ENCODE measurements at places on chromosomes 16 and 17.

DNA sequence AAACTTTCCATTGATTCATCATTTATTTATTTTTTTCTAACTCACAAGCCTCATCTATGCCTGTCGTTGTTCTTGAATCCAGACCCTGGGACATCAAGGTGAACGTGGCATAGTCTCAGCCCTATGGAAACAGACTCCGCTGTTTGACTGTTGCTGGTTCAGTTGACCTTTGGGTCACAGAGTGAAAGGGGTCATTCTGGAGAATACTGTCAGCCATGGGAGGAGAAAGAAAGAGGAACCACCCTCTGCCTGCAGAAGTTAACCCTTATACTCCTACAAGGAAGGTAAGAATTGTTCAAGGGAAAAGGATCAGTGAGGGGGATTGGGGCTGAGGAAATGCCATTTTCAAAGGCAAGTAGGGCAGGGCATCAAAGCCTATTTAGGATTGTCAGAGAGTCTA, 387.6 kb upstream of the MAF start:
- DNase-seq: no peak

DNA sequence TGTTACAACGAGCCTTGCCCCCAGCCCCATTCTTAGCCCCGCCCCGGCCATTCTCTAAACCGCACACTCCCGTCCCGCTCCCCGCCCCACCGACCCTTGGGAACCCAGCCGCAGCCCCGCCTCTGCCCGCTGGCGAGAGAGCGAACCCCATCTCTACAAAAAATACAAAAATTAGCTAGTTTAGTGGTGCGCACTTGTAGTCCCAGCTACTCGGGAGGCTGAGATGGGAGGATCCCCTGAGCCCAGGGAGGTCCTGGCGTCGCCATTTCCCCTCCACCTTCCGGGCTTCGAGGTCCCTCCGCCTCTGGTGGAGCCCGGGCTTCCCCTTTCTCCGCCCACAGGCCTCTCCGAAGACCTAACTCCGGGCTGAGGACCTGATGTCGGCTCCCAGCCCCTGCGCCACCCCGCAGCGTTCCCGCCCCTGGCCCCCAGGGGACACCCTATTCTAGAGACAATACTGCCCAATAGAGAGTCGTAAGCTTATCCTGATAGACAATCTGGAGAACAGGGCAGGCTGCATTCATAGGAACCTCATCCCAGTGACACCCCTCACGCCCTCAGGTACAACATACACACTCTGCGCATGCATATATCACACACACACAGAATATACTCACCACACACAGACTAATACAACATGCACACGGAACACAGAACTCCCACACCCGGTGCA, 480 bp upstream of the PROCA1 start:
- DNase-seq: no peak

GRCh38 chr17:82957469-82957795, 117.6 kb upstream of the ZNF750 start:
- no peak for DNase-seq

GRCh38 chr17:7650509-7651096, at the start of gene ATP1B2:
TSS of gene ATP1B2 (plus strand) at chr17:7650926. CDS start at chr17:7651519, 593 bp downstream.
- no peak for DNase-seq

DNA sequence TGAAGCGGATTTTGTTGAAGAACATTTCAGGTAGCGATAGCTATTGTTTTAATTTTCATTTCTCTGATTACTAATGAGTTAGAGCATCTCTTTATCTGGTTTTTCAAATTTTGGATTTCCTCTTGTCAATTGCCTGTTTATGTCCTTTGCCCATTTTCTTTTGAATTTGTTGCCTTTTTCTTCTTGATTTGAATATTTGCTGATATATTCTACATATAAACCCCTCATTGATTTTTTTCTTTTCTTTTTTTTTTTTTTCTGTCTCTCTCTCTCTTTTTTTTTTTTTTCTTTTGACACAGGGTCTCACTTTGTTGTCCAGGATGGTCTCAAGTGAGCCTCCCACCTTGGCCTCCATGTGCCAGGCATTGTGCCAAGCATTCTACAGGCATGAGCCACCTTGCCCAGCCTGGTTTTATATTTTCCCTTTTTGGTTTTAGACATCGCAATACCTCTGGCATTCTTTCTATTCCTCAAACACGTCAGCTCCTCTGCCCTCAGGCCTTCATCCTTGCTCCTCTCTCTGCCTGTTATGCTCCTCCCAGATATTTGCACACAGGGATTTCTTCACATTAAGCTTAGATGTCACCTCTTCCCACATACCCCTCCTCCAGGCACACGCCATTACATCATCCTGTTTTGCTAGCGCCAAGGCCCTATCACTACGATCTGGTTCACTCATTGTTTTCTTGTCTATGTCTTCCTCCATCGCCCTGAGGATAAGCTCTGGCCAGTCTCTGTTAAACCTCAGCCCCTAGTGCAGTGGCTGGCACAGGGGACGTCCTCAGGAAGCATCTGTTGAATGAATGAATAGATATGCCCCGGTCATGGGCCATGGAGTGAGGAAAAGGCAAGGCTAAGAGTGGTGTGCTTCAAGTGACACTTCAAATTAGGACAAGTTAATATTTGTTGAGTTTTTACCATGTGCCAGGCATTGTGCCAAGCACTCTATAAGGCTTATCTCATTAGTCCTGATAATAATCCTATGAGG, 8.6 kb downstream of the SARM1 start:
- DNase-seq: peak; percentile 99

- DNase-seq: no peak
Observed at GRCh38 chr17:1867307-1867706, 37.5 kb downstream of the RPA1 start.

DNA sequence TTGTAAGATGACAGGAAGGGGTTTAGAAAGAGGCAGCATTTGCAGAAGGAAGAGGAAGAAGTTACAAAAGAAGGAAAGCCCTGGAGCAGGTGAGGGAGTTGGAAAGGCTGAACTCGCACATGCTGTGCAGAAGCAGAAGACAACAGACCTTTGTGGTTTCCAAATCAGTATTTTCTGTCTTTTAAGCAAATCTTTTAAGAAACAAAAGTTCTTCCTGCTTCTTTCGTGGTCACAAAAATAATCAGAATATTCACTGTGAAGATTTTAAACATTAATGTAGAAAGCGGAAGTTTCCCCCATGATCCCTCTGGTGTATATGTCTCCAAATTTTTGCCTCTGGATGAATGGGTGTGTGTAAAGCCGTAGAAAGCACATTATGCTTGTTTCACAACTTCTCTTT, 25.8 kb downstream of the ZNRF1 start:
- DNase-seq: no peak

DNA sequence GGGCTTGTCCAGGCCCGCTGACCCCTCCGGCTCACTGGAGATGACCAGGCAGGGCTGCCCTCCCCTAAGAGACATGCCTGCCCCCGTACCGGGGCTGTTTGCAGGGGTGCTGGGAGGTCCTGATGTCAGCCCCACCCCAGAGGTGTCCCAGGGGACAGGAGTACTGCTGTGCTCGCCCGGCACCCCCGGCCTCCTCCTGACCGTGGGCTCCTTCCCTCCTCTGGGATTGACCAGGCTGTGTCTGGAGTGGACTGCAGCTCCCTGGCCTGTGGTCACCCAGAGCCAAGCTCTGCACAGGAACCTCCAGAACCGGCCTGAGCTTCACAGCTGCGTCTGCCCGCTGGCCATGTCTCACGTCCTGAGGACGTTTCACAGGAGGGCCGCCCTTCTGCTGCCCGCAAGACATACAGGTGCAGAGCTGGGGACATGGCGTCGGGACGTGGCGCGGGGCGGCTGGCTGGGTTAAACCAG, 53.2 kb downstream of the LMF1 start:
- DNase-seq: no peak

GRCh38 chr17:17626840-17627239, 35.3 kb upstream of the PEMT start:
- DNase-seq: no peak

GRCh38 chr17:69320210-69320907, 6.6 kb downstream of the ABCA5 start:
- peak; percentile 23 for DNase-seq

DNA sequence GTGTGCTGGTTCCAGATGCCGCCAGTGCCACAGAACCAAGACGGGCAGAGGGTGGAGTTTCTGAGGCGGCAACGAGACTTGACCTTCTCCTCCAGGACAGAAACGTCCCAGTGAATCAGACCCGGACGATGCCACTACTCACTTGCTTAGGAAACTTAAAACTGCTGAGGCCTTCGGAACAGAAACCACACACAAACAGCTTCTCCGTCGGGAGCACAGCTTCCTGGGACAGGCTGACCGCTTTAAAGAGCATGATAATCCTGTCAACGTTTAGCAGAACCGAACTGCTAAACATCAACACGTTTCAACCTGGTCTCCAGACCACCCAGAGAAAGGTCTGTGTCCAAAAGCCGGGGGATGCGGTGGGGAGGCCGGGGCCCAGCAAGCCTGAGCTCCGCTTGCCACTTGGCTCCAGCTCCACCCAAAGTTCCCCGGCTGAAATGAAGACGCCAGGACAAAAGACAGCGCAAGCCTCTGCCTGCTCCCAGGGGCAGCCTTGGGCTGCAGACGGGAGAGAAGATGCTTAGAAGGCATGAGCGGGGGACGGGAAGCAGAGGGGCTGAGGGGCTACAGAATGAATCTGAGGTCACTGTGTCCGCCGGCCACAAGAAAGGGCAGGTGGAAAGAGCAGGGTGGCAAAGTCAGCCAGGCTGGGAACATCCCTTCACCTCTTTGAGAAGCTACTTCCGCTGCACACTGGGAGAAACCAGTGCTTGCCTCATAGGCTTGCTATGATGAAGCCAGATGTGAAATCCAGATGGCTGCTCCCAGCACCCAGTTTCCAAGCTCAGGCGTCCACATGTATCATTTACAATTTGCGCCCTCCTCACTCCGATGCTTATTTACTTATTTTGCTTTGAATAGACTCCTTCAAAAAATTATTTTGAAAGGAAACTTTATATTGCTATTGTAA, 69.0 kb downstream of the MRM3 start:
- DNase-seq: peak; percentile 77

DNA sequence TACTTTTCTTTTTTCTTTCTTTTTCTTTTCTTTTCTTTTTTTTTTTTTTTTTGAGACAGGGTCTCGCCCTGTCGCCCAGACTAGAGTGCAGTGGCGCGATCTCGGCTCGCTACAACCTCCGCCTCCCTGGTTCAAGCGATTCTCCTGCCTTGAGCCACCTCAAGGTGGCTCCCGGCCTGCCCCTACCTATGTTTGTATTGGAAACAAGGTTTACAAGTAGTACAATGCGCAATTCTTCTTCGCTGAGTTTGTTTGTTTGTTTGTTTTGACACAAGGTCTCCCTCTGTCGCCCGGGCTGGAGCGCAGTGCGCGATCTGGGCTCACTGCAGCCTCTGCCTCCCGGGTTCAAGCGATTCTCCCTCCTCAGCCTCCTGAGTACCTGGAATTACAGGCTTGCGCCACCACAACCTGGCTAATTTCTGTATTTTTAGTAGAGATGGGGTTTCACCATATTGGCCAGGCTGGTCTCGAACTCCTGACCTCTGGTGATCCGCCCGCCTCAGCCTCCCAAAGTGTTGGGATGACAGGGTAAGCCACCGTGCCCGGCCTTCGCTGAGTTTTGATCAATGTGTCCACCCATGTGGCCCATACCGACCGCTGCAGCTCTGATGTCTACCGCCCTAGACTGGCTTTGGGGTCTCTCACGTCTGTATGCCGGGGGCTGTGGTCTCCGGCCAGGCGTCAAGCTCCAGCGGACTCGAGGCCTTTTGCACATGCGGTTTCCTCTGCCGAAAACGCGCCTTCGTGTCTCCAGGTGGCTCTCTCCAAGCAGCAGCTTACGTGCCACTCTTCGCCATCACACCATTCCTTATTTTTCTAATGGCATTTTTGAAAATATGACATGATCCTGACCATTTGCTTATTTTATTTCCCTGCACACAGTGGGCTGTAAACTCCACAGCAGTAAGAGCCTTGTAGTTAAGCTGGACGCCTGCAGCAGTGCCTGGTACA, 1.1 kb upstream of the YBX2 start:
- DNase-seq: no peak

DNA sequence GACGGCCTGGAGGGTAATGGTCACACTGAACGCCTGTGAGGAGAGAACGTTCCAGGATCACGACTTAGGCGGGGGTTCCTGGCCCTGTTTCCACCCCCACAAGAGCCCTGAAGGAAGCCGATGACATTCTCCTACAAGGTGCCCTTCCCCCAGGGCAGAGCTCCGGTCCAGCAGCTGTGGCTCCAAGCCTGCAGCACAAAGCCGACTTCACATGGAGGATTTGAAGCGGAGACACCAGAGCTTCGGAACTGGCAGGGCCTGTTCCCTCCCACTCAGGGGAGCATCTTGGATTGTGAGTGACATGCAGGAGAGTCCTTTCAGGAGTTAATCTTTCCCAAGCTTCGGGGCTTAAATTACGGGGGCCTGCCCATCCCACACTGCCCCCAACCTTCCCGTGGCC, 5.0 kb downstream of the FADS6 start:
- no peak for DNase-seq

DNA sequence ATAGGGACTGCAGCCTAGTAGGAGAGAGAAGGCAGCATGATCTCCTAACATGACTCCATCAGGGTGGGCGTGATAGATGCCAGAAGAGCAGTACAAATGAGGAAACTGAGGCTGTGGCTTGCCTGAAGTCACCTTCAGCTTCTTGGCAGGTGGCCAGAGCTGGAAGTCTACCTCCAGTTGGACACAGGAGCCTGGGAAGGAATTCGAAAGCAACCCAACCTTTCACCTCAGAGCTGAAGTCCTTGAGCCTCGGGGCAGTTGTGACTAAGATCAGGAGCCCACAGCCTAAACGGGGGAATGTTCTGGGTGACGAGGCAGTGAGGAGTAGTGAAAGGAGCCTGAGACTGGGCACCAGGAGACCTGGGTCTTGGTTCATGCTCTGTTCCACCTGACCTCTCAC, 9.4 kb upstream of the SLC52A1 start:
- DNase-seq: no peak

DNA sequence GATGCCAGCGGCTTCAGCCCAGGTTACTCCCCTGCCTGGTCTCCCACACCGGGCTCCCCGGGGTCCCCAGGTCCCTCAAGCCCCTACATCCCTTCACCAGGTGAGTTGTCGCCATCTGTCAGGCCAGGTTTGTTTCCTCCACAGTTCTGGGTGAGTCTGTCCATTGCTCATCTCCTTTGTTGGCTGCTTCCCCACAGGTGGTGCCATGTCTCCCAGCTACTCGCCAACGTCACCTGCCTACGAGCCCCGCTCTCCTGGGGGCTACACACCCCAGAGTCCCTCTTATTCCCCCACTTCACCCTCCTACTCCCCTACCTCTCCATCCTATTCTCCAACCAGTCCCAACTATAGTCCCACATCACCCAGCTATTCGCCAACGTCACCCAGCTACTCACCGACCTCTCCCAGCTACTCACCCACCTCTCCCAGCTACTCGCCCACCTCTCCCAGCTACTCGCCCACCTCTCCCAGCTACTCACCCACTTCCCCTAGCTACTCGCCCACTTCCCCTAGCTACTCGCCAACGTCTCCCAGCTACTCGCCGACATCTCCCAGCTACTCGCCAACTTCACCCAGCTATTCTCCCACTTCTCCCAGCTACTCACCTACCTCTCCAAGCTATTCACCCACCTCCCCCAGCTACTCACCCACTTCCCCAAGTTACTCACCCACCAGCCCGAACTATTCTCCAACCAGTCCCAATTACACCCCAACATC, 28.8 kb downstream of the POLR2A start:
- DNase-seq: no peak
